ENCODE measurements at places on chromosomes 16 and 17.

GRCh38 chr16:3050487-3050886, 4.1 kb downstream of the MMP25 start:
- DNase-seq: no peak

DNA sequence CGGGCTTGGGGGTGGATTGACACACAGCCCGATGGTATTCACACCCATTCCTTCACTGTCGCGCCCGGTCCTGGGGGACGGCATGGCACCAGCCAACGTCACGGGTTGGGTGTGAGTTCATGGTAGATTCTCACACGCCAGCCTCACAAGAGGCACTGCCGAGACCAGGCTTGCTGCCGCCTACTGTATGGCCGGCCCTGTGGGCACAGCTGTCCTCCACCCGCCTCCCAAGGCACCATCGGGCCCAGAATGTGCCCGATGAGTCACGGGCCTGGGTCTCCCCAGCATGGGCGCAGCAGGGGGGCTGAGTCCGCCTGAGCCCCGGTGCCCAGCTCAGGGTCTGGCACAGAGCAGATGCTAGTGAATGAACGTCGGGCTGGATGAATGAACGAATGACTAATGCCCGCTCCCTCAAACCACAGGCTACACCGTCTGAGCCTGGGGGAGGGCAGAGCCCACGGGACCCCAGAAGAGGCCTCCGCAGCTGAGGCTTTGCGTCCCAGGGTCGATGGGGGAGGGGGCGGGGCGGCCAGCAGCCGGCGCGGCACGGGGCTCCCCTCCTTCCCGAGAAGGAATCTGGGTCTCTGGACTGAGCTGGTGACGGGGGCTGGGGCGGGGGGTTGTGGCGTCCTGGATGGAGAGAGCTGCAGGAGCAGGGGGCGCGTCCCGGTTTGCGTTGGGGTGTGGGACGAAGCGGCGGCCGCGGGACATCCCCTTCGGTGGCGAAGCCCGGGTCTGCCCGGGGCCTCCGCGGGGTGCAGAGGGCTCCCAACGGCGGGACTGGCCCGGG, 829 bp downstream of the PITPNM3 start:
- DNase-seq: no peak

- no peak for DNase-seq
These were observed at the start of gene PMP22 for GRCh38 chr17:15265131-15265530. TSS of gene PMP22 (minus strand) at chr17:15265326. CDS start at chr17:15260727, 4,599 bp downstream.

- DNase-seq: no peak
These were observed 856.7 kb downstream of the CDH8 start for GRCh38 chr16:61179561-61179960.

DNA sequence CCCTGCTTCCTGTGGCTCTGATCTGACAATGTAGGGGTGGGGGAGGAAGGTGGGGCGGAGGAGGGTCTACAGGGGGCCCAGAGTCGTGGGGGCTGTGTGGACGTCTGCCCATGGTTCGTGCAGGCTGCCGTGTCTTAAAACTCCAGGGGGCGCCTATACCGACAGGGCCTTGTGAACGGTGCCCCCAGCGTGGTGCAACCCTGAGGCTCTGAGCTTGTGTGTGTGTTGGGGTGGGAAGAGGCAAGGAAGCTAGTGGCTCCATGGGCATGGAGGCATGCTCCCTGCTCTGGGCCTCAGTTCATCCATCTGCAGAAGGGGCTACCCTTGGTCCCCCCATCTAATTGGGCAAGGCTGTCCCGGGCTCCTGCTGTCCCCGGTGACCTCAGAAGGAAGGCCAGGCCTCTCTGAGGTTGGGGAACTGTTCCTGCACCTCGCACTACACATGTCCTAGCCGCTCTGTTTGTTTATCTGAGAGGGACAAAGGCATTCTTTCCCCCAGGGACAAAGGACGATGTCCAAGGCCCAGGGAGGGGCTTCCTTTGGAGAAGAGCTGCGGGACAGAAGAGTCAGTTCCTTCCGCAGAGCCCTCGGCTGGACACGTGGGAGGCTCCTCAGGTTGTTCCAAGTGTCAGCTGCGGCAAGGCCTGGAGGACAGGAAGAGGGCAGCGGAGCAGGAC, 13.5 kb downstream of the CA4 start:
- no peak for DNase-seq

- no peak for DNase-seq
These were observed 28.8 kb downstream of the PRDM7 start for GRCh38 chr16:90048347-90048722.

DNA sequence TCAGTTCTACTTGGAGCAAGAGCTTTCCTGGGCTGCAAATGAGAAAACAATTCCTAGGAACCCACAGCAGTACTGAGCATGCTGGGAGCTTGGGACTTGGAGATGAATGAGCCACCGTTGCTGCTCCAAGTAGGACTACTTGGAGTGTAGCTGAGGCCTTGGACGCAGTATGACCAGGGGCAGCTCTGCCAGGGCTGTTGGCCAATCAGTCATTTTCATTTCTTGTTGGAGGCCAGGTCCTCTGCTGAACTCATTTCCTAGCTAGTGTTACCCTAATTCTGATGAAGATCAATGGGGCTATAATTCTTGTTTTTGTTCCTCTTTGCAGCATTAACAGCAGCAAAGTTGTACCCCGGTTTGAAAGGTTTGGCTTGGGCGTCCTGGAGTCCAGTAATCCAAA, 8.0 kb upstream of the LGALS9 start:
- no peak for DNase-seq

- DNase-seq: no peak
These were observed 4.5 kb upstream of the PRDM7 start for GRCh38 chr16:90081606-90081970.

DNA sequence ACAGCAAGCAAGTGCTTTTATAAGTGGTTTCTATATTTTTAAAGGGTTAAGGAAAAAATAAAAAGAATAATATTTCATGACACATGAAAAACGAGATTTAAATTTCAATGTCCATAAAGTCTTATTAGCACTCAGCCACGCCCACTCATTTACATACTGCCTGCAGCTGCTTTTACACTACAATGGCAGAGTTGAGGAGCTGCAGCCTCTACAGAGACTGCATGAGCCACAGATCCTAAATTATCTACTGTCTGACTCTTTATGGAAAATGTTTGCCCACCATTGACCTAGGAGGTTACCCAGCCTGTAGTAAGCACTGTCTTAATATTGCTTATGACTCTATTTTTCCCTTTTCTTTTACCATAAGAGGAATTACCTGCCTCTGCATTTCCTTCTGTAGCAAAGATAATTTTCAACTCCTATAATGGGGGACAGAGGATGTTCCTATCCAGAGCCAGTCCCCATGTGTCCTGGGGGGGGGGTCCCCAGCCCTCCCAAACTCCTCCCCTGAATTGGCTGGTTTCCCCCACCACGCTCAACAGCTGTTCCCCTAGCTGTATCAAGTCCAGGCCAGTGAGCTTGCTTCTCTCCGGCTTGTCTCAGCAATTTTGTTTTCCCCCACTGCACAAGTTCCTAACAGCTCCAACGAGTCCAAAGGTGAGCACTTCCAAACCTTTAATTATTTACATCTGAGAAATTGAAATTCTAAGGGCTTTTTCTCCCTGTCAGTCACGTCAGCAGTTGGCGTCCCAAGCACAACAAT, 139.4 kb upstream of the ERCC4 start:
- no peak for DNase-seq

- no peak for DNase-seq
These were observed 2.4 kb downstream of the HSD17B1 start for GRCh38 chr17:42555122-42555622.

- no peak for DNase-seq
These were observed 322.0 kb downstream of the MAF start for GRCh38 chr16:79278506-79278905.

- DNase-seq: no peak
These were observed 8.4 kb upstream of the CDRT4 start for GRCh38 chr17:15475631-15476354.

DNA sequence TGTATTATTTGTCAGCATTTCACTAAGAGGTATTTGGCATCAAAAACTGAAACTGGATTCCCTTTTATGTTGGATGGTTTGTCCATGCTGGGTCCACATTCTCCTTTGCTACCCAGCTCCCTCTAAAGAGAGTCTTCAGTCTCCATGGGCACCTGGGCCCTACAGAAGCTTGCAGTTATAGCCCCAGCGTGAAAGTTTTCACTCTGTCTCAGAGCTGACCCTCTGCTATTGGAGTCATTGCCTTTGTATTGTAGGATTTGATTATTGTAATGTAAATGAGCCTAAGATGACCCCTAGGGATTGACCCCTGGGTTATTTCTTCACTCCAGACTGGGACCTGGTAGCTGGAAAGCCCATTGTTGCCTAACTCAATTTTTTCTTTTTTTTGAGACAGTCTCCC, 1026.5 kb upstream of the EEF2KMT start:
- no peak for DNase-seq

Measured in vagina (tissue), 2 donors.